NCI-H460 (cell line): ENCODE measurements at places on chromosomes 16 and 17. TPM values are rescaled to one million over a fixed set of nuclear protein-coding genes. Genes with fewer than 3 reads are reported as not detected.

- DNase-seq, result no peak
These were observed 4.7 kb upstream of the FAAP100 start for GRCh38 chr17:81556863-81557262.

Gene NOL11
- total RNA-seq, result 50.1 and 53.8 TPM in 2 replicates

GRCh38 chr17:30340801-30341356 lies 7.0 kb upstream of the TMIGD1 start:
- no peak for DNase-seq

Gene BICDL2
- total RNA-seq, result not detected in 2 replicates

DNA sequence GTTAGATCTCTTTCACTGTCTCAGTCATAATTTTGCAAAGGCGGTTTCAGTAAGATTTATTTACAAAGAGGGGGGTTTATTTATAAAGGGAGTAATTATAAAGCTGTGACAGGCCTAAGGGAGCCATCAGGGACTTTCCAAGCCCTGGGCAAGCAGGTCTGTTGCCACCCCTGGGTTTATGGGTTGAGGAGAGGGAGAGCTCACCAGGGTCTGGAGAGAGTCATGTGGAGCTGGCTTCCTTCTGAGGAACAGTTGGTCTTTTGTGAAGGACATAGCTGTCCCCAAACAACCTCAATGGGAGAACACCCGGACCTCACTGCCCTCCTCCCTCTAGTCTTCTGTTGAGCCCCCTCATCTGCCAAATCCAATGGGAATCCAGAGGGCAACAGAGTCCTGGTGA lies 9.8 kb downstream of the ITGAM start:
- DNase-seq, result no peak

- DNase-seq, result no peak
These were observed 68.8 kb downstream of the CMIP start for GRCh38 chr16:81513204-81514040.

Gene CTRB2
- not detected in 2 replicates for total RNA-seq

Gene EPN3
- 0.02 TPM in 1 of 2 replicates, not detected in the other for total RNA-seq
